ENCODE measurements at places on chromosomes 12 and 14. TPM values are rescaled to one million over a fixed set of nuclear protein-coding genes. Genes with fewer than 3 reads are reported as not detected.

Gene BCL2L14
- not detected for total RNA-seq

Gene TBX3
- 23.4 TPM for total RNA-seq

Gene PLEKHH1
- 75.6 TPM for total RNA-seq

- peaks cover 11% of the 10 kb centered on the region for H3K4me1 ChIP-seq
- no peak for DNase-seq
- no peak overlapping the region for H3K4me3 ChIP-seq
- no peaks in the 10 kb centered on the region for H3K27me3 ChIP-seq
Measured at GRCh38 chr12:66964629-66965028, 285.8 kb upstream of the GRIP1 start.

DNA sequence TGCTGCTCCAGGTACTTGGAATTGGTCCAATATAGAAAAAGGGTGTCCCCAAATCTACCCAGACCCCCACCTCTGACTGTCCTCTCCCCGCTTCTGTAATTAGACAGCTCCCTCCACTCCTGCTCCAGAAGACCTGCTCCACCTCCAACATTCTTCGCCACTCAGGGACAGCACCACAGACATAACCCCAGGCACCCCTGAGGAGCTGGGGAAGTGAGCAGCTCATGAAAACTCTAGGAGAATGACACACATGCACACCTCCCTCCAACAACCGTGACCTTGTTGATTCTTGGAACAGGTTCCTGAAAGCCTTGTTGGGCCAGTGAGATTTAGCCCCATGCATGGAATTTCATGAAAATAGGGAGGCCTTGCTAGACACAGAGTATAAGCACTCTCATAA is 8.2 kb downstream of the KRT4 start:
- H3K4me3 ChIP-seq = no peak overlapping the region
- no peaks in the 10 kb centered on the region for H3K36me3 ChIP-seq
- H3K4me1 ChIP-seq = no peaks in the 10 kb centered on the region
- H3K27me3 ChIP-seq = peaks cover 2% of the 10 kb centered on the region

DNA sequence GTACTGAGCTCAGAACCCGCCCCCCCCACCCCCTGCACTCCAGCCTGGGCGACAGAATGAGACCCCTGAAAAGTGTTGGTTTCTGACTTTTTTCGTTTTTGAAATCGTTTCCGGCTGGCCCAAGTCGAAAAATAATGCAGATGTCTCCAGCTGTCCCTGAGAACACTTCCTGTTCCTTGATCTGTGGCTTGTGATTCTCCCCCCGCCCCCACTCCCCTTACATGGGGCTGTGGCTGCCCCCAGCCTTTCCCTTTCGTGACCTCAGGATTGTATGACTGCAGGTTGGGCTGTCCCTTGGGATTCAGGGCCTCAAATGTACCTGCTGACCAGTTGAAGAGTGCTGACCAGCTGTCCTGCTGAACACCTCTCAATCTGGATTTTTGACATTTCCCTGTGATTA is 34.1 kb downstream of the NOC4L start:
- H3K4me3 ChIP-seq = no peak overlapping the region
- no peak overlapping the region for H3K27ac ChIP-seq
- peaks cover 3% of the 10 kb centered on the region for H3K4me1 ChIP-seq
- H3K36me3 ChIP-seq = no peaks in the 10 kb centered on the region
- no peak for DNase-seq

GRCh38 chr14:101535232-101535631 is 26.1 kb upstream of the DIO3 start:
- no peaks in the 10 kb centered on the region for H3K36me3 ChIP-seq
- no peak overlapping the region for H3K4me3 ChIP-seq
- peaks cover 12% of the 10 kb centered on the region for H3K4me1 ChIP-seq
- peak overlapping the region; percentile 44 for H3K27ac ChIP-seq
- H3K27me3 ChIP-seq = peaks cover 4% of the 10 kb centered on the region

DNA sequence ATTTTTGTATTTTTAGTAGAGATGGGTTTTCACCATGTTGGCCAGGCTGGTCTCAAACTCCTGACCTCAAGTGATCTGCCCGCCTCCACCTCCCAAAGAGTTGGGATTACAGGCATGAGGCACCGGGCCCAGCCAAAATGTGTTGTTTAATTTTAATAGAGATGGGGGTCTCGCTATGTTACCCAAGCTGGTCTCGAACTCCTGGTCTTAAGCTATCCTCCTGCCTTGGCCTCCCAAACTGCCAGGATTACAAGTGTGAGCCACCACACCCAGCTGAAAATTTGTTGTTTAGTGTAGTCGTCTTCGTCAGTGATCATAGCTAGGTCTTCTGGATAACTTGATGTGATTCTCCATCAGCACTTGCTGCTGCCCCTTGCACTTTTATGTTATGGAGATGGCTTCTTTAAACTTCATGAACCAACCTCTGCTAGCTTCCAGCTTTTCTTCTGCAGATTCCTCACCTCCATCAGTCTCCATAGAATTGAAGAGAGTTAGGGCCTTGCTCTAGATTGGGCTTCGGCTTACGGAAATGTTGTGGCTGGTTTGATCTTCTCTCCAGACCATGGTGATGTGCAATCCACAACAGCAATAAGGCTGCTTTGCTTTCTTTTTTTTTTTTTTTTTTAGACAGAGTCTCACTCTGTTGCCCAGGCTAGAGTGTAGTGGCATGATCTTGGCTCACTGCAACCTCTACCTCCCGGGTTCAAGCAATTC is 13.0 kb downstream of the ISCU start:
- DNase-seq = no peak
- peaks cover 6% of the 10 kb centered on the region for H3K4me1 ChIP-seq
- no peaks in the 10 kb centered on the region for H3K36me3 ChIP-seq
- no peaks in the 10 kb centered on the region for H3K27me3 ChIP-seq
- no peak overlapping the region for H3K27ac ChIP-seq

- H3K36me3 ChIP-seq = no peaks in the 10 kb centered on the region
- no peaks in the 10 kb centered on the region for H3K27me3 ChIP-seq
- DNase-seq = no peak
- no peak overlapping the region for H3K4me3 ChIP-seq
- H3K4me1 ChIP-seq = peaks cover 9% of the 10 kb centered on the region
- no peak overlapping the region for H3K27ac ChIP-seq
Measured at GRCh38 chr12:93857279-93857938, 180.2 kb downstream of the CRADD start.

DNA sequence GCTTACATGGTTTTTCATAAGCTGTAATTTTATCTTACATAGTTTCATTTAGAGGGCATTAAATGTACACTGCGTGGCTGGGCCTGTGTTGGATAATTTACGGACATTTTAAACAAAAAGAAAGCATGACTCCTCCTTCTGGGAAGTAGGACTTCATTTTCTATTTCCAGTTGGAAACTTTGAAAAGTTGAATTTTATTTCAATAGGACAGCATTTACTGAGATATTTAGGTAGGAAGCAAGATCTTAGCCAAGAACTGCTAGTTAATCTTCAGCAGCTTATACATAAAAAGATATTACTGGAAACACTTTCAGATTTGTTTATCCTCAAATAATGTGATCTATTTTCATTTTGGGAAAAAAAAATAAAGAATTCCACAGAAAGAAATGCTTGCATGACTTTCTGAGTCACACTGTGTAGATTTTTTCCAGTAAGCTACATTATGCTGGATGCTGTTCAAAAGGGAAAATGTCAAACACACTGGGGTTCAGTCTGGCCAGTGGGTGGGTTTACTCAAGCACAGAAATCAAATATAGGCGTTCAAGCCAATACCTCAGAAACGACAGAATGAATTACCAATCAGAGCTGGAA is 239.4 kb upstream of the KRR1 start:
- no peaks in the 10 kb centered on the region for H3K36me3 ChIP-seq
- no peak overlapping the region for H3K27ac ChIP-seq
- H3K4me1 ChIP-seq = no peaks in the 10 kb centered on the region
- no peaks in the 10 kb centered on the region for H3K27me3 ChIP-seq
- DNase-seq = no peak

DNA sequence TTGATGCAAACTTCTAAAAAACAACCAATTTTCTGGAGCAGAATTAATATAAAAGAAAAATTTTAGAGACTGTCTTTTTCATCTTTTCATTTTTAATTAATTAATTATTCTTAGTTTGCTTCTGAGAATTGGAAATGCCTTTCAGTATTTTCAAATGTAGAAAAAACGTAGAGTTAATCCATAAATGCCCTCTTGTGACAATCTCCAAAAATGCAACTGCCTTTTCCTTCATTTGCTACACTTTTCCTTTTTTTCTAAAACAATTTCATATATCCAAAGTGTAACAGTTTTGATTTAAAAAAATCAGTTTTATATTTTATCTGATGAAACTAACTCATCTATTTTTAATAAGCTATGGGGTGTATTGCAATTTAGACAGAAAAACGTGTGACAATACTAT is 409.3 kb downstream of the PRKD1 start:
- H3K36me3 ChIP-seq = no peaks in the 10 kb centered on the region
- H3K4me1 ChIP-seq = no peaks in the 10 kb centered on the region
- H3K27me3 ChIP-seq = no peaks in the 10 kb centered on the region

DNA sequence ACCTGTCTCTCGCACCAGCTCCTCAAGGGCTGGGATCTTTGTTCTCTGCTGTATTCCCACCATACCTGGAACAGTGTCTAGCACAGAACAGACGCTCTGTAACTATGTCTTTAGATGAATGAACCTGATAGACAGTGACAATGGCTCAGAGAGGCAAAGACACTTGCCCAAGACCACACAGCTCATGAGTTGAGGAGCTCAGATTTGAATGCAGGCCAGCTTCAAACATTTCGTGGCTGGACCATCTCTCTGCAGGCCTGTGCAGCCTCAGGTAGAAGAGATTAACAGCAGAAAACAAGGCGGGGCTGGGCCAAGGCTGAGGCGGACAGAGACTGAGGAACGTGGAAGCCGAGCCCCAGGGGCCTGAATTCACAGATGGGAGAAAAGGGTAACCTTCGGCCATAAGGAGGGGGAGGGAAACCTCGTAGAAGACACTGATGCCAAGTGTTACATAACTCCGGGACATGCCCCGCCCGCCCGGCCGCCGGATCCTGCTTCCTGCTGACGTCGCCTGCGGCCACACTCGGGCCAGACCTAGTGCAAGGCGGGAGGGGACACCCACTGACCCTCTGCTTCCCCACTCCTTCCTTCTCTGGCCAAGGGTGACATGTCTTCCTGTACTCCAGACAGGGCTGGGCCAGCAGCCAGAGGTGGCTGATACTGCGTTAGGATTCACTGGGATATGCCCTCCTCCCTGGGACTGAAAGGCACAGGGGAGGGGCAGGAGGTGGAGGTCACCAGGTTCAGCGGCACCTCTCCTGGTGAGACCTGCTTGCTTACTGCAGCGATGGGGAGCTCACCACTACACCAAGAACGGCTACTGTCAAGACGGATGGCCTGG is 86.8 kb downstream of the RFLNA start:
- H3K27ac ChIP-seq = peak overlapping the region; percentile 75
- H3K4me3 ChIP-seq = no peak overlapping the region
- peaks cover 62% of the 10 kb centered on the region for H3K4me1 ChIP-seq
- peaks cover 69% of the 10 kb centered on the region for H3K36me3 ChIP-seq

DNA sequence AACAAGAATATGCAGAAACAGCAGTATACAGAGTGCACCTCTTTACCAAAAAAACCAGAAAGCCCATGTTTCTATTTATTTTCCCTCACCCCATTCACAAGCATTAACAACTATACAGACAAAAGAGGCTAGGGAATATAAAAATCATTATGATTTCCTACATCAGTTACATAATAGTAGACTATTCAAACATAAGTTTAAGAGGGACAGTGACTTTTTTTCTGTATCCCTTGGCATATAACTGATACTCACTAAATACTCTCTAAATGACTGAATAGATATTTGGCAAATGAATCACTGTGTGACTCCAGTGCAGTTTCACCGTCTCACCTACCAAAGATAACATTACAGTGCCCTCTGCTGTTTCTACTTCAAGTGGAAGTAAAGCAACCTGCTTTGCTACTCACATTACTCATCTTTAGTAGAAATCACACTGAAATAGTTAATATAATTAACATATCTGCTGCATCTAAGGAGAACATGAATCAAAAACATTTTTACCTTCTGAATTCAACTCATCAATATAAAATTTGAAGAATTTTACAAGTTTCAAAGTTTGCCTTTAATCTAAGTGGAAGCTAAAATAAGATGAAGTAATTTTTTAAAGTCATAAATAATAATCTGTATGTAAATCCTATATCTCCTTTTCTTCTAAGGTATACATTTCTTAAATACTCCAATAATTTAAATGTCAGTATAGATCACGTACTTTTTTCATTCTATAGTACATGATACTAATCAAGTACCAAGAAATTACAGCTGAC is 103.8 kb downstream of the OSBPL8 start:
- no peaks in the 10 kb centered on the region for H3K27me3 ChIP-seq
- no peak overlapping the region for H3K27ac ChIP-seq
- no peak for DNase-seq
- H3K4me3 ChIP-seq = no peak overlapping the region
- H3K4me1 ChIP-seq = peaks cover 7% of the 10 kb centered on the region

DNA sequence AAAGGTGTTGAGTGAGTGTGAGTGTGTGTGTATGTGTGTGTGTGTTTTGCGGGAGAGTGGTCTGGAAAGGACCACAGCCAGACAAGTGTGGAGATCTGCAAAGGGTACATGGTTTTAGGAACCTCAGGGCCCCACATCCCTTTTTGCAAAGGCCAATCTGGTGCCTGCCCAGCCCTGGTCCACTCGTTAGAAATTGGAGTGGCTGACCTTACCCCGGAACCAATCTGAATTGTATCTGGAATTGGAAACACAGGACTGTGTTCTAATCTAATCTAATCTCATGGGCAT is 11.3 kb upstream of the TBX3 start:
- H3K36me3 ChIP-seq = no peaks in the 10 kb centered on the region
- H3K4me1 ChIP-seq = peaks cover 42% of the 10 kb centered on the region
- peak overlapping the region; percentile 52 for H3K27ac ChIP-seq
